GM12878 (cell line): ENCODE measurements at places on chromosomes 7 and 10. TPM values are rescaled to one million over a fixed set of nuclear protein-coding genes. Genes with fewer than 3 reads are reported as not detected.

CELF2 gene
- total RNA-seq, result 98.2 and 106 TPM in 2 replicates

DNA sequence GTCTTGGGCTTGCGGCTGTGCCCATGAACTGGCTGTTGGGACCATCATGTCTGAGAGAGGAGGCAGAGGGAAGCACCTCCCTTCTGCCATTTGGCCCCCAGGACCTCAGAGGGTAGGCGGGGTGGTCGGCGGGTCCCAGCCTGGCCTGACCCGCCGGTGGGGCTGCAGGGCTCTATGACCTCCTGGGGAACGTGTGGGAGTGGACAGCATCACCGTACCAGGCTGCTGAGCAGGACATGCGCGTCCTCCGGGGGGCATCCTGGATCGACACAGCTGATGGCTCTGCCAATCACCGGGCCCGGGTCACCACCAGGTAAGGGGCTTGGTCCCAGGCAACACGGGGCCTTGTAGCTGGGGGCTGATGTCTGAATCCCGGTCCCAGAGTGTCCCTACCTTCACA is 14.1 kb downstream of the SUMF2 start:
- H3K4me1 ChIP-seq, result no peaks in the 10 kb centered on the region
- H3K27ac ChIP-seq, result no peak overlapping the region
- no peak overlapping the region for H3K4me3 ChIP-seq
- peaks cover 9% of the 10 kb centered on the region for H3K36me3 ChIP-seq
- H3K27me3 ChIP-seq, result no peaks in the 10 kb centered on the region
- DNase-seq, result no peak

- DNase-seq, result peak; percentile 17
- no peaks in the 10 kb centered on the region for H3K27me3 ChIP-seq
- no peaks in the 10 kb centered on the region for H3K36me3 ChIP-seq
- peak overlapping the region; percentile 48; the same call in 1 of the 2 replicates for H3K27ac ChIP-seq
- H3K4me3 ChIP-seq, result no peak overlapping the region
Measured at GRCh38 chr10:73576178-73576889, 14.8 kb downstream of the USP54 start.

DNA sequence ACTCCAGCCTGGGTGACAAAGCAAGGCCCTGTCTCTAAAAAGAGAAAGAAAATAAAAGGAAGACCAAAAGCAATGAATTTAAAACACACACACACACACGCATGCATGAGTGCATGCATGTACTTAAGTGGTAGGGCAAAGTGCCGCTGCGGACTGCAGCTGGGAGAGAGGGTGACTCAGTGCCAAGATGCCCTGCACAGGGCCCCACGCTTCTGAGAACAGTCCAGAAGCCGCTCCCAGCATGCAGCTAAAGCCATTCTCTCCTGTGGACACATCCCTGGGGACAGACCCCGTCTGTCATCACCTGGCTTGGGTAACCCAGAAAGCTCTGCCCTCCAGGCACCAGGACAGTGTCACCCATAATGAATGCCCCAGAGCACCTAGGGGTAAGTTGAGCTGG is 61.0 kb upstream of the MYL10 start:
- no peaks in the 10 kb centered on the region for H3K27me3 ChIP-seq
- H3K4me3 ChIP-seq, result no peak overlapping the region
- no peaks in the 10 kb centered on the region for H3K36me3 ChIP-seq
- no peak overlapping the region for H3K27ac ChIP-seq

BMPER gene
- total RNA-seq, result not detected in 2 replicates

DNA sequence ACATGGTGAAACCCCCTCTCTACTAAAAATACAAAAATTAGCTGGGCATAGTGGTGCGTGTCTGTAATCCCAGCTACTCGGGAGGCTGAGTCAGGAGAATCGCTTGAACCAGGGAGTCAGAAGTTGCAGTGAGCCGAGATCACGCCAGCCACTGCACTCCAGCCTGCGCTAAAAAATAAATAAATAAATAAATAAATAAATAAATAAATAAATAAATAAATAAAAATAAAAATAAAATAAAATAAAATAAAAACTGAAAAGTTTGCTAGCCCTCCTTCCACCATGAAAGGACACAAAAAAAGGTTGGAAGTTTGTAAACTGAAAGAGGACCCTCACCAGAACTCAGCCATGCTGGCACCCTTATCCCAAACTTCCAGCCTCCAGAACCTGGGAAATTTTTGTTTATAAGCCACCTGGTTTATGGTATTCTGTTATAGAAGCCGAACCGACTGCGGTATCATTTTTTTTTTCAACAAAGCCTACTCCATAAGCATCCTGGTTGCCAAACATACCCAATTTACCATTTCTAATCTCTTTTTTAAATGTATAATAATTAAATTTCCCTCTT is 448.2 kb downstream of the SEMA3D start:
- no peaks in the 10 kb centered on the region for H3K36me3 ChIP-seq
- H3K27me3 ChIP-seq, result no peaks in the 10 kb centered on the region
- no peak overlapping the region for H3K27ac ChIP-seq
- no peaks in the 10 kb centered on the region for H3K4me1 ChIP-seq
